ENCODE measurements at places on chromosomes 4 and X.
A peak's percentile ranks its signal among the peaks of the same experiment; 100 is the strongest.

- no peak for DNase-seq
These were observed 272.8 kb upstream of the PUDP start for GRCh38 chrX:7420717-7421116.

GRCh38 chr4:96676754-96677435, 837.0 kb downstream of the PDHA2 start:
- DNase-seq: no peak

DNA sequence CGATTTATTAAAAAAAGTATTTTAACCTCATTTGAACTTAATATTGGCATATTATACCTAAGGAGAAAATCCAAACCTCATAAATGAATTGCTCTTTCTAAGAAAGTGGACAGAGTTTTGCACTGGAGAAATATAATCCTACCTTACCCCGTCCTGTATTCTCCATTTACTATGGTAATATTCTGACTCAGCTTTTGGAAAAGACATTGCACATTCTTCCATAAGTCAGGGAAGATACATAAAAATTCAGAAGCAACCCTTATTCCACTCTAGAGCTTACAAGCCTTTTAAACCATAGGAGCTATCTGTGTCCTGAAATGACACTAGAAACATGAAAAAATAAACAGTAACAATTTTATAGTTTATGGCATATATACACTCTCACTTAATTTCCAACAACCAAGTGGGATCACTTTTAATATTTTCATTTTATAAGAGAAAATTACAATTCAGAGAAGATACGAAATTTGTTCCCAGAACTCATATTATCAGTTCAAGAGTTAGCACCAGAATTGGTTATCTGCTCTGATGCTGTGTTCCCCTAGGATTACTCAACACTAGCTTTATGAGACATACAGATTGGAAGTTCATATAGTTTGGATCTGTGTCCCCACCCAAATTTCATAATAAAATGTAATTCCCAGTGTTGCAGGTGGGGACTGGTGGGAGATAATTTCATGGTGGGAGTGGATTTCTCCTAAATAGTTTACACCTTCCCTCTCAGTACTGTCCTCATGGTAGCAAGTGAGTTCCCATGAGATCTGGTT, 359.4 kb downstream of the ARAP2 start:
- DNase-seq: no peak

- DNase-seq: no peak
These were observed 11.4 kb upstream of the IL15 start for GRCh38 chr4:141625023-141625422.

- DNase-seq: no peak
These were observed 252.6 kb downstream of the ANK2 start for GRCh38 chr4:113302051-113302450.

DNA sequence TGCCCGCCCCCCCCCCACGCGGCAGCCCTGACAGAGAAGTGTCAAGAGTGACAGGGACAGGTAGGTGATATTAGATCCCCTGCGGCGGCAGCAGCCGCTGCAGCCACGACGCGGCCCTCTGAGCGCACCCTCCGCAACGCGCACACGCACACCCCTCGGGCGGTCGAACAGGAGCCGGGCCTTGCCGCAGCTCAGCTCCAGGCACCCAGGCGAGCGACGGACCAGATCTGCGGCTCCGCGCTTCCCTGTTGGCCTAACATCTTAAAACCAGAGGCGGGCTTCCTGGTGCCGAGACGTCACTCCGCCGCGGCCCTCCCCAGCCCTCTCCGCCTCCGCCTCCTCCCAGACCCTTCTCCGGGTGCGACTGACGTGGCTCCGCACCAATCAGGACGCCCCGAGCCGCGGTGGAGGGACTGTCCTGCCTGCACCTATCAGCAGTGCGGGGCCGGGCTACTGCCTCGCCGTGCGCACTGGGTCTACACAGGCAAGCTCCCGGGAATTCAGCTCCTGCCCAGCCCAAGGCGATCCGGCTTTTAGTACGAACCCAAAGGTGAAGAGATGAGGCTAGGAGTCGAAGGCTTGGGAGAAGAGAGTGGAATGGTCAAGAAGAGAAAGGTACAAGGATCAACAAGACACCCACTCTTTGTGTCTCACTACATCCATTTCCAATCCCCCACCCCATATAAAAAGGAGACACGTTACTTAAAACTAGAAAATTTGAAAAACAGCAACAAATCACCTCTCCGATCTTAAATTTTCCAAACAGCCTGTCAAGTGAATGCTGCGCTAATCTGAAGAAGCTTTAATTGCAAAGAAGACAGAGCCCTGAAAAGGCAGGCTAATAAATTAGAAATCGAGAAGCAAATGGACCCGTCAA, at the start of gene PITX2:
TSS of gene PITX2 (minus strand) at position 237 of the 877 bp plus-strand sequence. CDS start 617 bp downstream, outside the sequence.
- DNase-seq: peak; percentile 87

DNA sequence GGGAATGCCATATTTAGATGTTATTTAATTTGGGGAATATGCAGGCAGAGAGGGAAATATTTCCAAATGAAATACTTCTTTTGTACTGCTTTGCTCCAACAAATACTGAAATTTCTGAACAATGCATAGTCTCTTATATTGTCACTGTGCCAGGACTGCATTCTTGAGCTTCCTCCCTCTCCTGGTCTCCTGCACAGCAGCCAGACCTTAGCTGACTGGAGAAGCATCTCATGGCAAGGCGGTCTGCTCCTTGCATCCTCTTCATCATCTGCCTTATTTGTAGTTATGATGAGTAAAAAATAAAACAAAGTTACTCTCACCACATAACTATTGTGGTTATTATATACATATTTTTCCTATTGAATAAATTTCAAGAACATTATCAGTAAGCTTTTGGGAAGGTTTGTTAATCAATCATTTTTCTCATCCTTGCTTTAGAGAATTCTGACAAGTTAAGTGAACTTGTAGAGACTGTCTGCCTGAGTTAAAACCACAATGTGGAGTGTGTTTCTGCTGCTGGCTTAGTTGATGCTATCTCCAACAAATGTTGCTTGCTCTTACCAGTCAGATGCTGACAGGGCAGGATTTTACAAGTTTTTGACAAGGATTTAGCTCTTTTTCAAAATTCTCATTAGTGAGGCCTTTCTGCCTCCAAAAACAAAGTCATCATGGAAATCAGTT, 153.6 kb downstream of the SOWAHB start:
- DNase-seq: no peak

DNA sequence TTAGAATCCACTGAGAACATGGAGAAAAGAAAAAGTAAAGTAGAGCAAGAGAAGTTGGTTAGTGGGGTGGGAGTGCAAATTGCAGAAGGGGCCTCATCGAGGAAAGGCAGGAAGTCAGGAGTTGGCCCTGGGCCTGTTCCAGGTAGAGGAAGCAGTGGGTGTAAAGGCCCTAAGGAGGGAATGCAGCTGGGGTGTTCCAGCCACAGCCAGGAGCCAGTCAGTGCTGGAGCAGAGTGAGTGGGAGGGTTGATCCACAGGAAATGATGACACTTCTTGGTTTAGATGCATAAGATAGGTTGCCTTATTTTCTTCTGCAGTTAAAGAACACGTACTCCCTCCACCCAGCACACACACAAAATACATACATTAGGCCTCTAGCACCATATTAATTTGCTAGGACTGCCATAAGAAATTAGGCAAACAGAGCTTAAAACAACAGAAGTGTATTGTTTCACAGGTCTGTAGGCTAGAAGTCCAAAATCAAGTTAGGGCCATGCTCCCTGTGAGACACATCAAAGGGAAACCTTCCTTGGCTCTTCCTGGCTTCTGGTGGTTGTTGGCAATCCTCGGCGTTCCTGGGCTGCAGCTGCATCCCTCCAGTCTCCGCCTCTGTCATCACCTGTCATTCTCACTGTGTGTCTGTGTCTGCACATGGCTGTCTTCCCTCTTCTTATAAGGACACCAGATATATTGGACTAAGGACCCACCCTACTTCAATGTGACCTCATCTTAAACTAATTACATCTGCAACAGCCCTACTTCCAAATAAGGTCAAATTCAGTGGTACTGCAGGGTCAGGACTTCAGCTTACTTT, 205.9 kb downstream of the AASDH start:
- DNase-seq: peak; percentile 3

- DNase-seq: no peak
These were observed 508.7 kb downstream of the ZNF674 start for GRCh38 chrX:46036508-46036907.

DNA sequence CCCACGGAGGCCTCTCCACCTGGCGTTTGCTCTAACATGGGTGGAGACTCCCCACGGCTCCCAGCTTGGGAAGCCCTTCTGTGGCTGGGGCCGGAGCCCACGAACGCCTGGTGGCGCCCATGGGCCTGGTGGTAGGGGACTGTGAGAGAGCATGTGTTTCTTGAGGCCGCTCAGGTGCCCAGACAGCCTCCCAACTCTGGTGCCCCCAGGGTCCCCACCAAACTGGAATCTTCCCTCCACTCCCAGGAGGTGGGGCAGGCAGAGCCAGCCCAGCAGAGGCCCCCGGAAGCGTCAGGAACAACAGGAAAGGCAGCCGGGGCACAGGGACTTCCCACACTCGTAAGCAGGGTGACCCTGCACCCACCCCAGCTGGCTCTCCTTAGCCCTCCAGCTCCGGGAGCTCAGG, 33.3 kb upstream of the FGFR3 start:
- no peak for DNase-seq

GRCh38 chr4:164937576-164938270, 39.7 kb downstream of the TRIM61 start:
- no peak for DNase-seq

DNA sequence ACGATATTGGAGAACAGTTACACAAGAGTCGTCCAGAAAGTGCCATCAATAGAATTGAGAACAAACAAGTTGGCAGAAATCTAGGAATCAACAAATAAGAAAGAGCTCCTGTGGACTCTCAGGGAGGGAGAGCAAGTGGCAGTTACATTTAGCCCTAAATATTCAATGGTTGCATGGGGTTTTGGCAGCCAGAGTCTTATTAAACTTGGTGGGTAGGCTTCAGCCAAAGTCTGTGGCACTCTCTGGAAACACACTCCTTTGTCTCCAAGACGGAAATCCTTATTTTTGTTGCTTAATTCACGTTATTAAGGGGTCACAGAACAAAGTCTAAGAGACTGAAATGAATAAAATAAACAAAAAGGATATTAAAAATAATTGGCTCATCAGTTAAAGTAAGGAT, 742.2 kb upstream of the ATOH1 start:
- no peak for DNase-seq

- no peak for DNase-seq
These were observed 9.2 kb downstream of the PDE6B start for GRCh38 chr4:634599-634985.

GRCh38 chrX:101290957-101291603, at the start of gene TAF7L:
TSS of gene TAF7L (minus strand) at chrX:101291334. CDS start at chrX:101287543, 3,791 bp downstream.
- DNase-seq: no peak

DNA sequence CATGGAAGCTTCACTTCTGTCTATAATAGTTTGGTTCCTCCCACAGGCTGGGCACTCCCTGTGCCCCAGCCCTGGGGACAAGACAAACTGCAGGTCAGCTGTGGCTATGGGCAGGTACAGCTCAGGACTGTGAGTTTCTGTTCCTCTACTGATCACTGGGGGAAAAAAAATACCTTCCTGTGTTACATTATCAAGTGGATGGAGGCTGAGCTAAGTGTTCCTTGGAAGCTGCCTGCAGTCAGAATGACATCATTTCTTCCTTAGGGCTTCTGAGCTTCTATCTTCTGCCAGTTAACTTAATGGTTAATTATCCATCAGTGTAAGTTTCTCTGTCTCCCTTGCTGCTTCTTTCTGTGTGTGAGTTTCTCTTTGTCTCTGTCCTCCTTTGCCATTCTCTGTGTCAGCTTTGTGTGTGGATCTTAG, 4.6 kb downstream of the RAB33A start:
- DNase-seq: no peak

Measured in HFF-Myc (cell line).